Left ventricle myocardium inferior (tissue), 1 donor: ENCODE measurements at places on chromosomes 7 and 10.

DNA sequence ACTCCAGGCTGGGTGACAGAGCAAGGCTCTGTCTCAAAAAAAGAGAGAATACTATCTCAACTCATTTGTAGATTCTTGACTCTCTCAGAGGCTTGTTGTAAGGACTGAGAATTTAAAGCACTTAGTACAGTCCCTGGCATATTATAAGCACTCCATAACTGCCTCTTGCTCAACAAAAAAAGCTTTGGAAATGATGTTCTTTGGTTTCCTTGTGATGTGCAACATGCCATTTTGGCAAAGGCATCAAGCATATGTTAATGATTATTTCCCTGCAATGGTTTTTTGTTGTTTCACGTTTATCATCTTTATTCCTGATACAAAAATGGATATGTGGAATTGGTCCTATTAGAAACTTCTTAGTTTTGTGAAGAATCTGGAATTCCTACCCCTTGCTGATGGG is 15.7 kb downstream of the NOLC1 start:
- no peak for DNase-seq

GRCh38 chr7:6238309-6238925 is 34.0 kb downstream of the CYTH3 start:
- no peak for DNase-seq

- DNase-seq: no peak
Observed at GRCh38 chr7:138889582-138890498, 91.3 kb downstream of the KIAA1549 start.

DNA sequence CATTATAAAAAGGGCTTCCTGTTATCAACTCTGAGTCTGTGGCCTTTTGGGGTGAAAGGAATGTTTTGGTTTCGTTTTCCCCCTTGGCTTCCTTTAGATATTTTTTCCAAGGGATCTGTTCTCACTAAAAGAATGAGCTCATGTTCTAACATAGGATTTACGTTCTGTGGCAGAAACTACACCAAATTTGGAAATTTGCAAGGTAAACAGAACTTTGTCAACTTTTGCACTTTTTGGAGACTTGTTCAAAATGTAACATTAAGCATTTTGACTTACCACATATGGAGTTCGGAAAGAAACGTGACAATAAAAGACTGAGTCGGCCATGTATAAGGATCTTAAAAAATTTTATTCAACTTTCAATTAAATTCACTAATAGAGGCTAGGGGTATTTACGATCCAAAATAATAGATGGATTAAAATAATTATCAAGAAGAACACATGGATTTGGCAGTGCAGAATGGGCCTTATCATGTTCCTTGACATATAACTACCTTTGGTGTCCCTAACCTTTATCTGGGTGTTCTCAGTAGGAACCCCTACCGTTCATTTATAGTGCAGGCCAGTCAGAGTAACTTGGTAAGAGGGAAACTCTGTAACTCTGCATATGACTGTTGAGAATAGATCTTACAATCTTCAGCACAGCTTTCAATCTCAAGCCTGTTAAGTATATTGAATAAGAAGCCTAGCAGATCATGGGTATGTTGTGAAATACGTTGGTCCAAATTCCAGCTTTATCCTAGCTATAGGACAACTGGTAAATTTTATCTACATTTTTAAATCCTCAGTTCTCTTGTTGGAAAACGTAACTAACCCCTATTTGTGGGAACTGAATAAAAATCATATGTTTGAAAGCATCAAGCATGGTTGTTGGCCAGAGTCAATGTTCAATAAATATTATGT is 11.8 kb downstream of the CPED1 start:
- DNase-seq: no peak

DNA sequence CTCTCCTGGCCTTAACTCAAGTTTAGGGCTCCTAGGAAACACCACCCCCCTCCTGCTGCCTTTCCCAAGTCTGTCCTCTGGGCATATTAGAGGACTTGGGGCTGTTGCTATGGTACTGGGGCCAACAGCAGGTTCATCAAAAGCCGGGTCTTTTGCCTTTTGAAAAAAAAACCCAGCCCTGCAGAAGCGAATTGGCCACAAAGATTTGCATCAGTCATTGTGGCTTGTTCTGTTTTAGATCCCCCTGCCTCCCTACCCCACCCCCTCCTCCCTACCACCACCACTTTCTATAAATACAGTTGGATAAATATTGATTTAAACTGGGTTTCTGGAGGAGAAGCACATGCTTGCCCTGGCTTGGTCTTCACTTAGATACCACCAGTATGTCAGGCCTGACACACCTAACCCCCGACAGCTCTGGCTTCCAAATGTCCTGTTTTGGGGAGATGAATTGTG is 7.0 kb downstream of the MXI1 start:
- DNase-seq: no peak

GRCh38 chr10:78288663-78289062 is 255.0 kb downstream of the RPS24 start:
- no peak for DNase-seq

- DNase-seq: peak; percentile 66
Observed at GRCh38 chr7:75966190-75966961, 28.0 kb downstream of the TMEM120A start.

GRCh38 chr7:24817339-24817738 is 60.1 kb upstream of the GSDME start:
- no peak for DNase-seq

GRCh38 chr10:6014241-6014761 is 37.0 kb upstream of the IL15RA start:
- no peak for DNase-seq

DNA sequence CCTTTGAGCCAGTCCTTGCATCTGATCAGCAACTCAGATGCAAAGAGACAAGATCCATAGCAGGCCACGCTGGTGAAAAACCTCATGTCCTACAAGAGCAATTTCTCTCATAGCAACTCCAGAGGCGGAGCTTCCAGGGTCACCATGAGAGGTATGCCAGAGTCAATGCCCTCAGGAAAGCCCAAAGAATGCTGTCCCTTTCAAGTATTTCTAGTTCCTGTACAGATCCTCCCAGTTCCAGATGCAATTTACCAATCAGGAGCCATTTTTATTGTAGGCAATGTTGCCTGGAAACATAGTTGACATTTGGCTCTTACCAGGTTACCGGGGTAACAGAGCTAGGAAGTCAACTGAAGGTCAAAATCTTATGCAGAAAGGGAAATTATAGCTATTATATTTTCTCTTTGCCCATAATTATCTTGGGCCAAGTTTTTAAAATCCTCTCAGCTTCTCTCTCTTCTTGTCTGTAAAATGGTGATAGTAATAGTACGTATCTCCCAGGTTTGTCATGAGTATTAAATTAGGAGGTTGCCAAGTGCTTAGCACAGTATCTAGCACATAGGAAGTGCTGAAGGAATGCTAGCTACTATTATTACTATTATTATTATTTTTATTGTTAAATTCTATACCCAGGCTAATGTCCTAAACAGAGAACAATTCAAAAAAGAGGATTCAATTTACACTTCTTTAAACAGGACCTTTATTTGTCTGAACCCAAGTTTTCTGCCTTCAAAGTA is 46.3 kb upstream of the TM9SF3 start:
- no peak for DNase-seq

DNA sequence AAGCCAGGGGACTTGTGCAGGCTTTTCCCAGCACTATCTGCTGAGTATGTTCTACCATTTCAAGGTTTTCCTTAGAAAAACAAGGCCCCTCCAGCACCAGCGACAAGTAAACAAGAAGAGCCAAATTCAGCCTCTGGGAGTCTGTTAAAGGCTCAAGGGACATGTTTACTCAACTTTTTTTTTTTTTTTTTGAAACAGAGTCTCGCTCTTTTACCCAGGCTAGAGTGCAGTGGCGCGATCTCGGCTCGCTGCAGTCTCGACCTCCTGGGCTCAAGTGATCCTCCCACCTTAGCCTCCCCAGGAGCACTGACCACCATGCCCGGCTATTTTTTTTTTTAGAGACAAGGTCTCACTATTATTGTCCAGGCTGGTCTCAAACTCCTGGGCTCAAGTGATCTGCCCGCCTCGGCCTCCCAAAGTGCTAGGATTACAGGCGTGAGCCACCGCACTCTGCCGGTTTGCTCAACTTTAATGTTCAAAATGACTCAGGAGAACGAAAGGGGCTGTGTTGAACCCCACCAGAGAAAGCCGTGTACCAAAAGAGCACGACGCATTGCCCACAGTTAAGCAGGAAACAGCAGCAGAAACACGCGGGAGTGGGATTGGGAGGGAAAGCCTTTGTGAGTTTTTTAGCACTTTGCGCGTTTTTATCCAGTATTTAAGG is 772 bp downstream of the PRDX3 start:
- DNase-seq: no peak

- DNase-seq: no peak
Observed at GRCh38 chr7:82755705-82756551, 312.4 kb upstream of the CACNA2D1 start.

- no peak for DNase-seq
Observed at GRCh38 chr7:128210590-128211570, 30.2 kb upstream of the LEP start.

DNA sequence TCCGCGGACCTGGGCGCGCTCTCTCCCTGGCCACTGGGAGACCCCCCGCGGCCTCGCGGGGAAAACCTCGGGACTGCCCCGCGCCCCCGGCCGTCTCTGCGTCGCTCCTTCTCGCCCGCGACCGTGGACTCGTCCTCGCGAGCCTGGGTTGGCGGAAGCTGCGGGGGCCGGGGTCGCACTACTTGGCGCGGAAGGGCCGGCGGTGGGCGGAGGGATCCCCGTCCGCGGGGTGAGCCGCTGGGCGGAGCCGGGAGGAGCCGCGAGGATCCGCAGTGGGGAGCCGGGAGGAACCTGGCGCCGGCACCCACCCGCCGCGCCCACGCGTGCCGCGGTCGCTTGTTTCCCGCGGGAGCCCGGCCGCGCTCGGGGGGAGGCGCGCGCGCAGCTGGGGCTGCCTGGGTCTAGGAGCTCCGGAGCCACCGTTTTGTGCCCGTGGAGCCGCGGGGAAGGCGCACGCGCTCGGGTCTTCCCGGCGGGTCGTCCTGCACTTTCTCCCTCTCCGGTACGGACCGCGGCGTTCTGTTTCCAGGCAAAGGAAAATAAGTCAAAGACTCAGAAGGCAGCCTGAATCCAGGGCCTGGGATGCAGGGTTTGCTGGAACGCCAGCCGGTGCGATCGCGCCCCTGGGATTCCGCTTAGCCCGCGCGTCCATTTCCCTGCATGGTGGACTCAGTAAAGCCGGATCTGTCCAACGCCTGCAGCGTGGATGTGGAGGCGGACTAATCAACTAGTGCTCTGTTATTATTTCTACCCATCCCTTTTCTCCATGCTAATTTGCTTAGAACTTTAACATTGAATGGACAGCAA is 28.7 kb upstream of the KMT2C start:
- DNase-seq: peak; percentile 81

GRCh38 chr10:72625276-72625607 is 637 bp downstream of the MICU1 start:
- no peak for DNase-seq

DNA sequence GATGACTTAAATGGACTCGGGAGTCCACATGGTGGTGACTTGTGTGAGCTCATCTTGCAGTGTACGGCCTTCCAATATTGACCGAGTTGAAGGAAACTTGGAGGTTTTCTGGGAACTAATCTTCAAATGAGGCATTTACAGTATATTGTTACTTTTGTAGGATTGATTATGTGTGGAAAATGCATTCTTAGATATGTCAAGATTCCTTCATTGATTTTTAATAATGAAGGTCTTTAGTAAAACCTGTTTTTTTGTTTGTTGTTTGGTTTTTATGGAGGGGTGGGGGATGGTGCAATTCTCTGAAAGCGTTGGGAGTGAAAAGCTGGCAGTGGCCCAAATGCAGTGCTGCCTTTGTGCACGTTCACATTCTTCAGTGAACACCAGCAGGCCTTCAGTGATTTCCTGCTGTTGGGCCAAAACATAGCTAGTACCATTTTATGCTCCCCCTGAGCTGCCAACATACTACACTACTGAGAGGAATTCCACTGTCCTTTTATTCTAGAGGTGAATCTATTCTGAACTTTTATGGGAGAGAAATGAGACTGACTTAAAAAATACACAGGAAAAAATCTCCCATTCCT is 50.4 kb downstream of the CCNY start:
- DNase-seq: peak; percentile 68

DNA sequence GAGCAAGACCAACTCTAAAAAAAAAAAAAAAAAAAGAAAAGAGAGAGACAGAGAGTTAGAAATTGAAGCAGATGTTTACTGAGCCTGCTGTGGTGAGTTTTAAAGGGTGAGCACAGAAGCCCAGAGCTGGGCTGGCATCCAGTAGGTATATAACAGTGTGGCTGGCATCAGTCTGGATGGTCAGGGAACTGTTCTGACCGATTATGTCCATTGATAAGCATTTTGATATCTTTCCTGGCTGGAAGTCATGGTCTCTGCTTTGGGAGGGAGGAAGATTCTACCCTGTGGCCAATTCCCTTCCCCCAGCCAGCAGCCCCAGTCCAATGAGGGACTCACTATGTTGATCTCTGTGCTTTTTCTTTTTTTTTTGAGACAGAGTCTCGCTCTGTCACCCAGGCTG is 65.2 kb upstream of the PODXL start:
- DNase-seq: no peak

- no peak for DNase-seq
Observed at GRCh38 chr7:17069146-17069545, 187.4 kb upstream of the AGR3 start.

DNA sequence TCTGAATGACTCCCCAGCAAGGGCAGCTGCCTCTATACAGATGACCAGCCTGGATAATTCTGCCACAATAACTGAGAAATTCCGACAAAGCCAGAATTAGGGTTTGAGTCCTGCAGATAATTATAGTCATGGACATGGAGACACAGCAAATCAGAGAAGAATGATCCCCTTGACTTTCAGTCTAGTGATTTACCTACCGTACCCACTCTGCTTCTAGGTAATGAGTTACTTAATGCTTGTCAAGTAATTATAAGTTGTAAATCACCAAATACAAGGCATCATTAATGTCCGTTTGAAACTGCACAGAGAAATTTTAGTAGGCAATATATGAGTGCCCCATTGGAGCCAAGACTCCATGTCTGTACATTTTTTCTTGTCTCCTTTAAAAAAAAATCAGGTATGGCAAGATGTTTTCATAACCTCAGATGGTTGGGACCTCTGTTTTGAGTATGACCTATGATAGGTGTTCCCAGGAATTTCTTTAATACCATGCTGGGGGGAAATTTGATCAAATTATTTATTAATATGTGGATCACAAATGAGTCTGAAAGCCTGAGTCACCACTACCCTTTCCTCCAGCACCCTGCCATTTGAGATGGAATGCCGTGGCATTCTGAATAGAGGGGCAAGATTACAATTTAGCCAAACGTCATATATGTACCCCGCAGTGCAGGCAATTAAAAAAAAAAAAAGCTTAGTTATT is 5.5 kb upstream of the ARID5B start:
- no peak for DNase-seq

DNA sequence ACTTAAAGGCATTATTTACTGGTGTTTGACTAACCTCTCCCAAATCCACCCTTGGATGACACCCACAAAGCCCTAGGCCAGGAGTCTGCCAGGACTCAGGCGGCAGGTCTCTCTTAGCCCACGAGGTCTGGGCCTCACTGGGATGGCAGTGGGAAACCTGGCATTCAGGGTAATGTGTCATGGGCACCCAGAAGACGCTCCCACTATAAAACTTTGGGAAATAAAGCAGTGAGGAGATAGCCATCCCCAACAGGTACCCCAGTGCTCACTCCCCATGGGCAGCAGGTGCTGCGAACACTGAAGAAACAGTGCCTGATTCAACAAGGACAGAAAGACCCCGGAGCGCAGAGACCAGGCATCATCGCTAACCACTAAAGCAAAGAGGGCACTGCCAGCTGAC is 14.4 kb upstream of the PTPRN2 start:
- no peak for DNase-seq

- peak; percentile 81 for DNase-seq
Observed at GRCh38 chr7:135320268-135320667, 86.6 kb downstream of the STRA8 start.

- DNase-seq: no peak
Observed at GRCh38 chr7:127870231-127870907, 160.9 kb downstream of the LRRC4 start.
